ENCODE measurements at places on chromosomes 3 and 15.

DNA sequence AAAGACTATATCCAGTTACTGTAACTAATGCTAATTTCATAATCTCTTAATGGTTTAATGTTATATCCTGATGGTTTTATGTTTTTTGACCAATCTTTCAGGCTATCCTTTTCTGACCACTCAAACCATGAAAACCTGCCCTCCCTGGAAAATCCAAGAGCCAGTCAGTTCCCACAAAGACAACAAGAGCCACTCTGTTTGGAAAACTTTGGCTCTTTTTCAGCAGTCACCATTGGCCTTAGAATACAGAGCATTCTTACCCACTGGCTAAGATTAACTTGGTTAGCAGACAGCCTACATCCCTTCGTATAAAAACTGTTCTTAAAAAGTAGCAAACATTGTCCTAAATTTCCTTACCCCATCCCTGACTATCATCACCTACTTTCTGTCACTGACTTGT lies 32.9 kb downstream of the ALCAM start:
- no peak for DNase-seq

GRCh38 chr3:51964521-51964920 lies 2.7 kb downstream of the PCBP4 start:
- DNase-seq, result no peak

DNA sequence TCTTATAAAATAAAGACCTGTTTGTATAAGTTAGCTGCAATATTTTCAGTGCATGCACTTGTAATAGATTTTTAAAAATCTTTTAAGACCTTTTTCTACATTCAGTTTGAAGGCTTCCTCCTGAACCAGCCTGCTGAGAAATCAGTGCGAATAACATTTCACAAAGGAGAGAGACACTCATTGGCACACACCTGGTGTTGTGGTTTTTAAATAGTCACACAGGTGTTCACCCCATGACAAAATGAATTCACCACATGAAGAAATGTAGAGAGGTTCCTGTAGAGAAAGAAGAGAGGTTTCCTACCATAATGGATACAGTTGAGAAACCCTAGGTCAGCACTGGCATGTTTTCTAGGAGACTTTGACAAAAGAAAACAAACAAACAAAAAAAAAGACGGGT lies 237.3 kb downstream of the CNTN6 start:
- no peak for DNase-seq

DNA sequence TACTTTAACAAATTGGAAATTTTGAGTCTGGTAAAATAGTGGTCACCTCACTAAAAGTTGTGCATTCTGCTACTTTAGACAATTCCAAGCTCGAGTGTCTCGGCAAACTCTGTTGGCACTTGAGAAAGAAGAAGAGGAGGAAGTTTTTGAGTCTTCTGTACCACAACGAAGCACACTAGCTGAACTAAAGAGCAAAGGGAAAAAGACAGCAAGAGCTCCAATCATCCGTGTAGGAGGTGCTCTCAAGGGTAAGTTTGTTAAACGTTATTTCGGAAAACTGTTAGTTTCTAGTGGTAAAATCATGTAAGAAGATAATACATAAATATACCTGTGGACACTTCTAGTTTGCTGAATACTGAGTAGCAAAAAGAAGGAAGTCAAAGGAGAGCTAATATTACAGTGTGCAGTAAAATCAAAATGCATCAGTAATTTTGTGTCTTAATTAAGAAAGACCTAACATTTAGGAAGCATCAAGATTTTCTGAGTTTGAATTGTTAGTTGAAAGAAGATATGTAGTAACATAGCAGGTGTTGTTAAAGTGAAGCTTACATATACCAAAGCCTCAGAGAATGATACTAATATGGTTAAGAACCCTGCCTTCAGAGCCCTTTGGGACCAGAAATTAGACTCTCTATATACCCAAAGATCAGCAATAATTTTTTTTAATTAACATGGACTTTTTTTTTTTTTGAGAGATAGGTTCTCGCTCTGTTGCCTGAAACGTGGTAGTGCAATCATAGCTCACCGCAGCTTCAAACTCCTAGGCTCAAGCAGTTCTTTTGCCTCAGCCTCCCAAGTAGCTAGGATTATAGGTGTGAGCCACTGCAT lies 23.0 kb downstream of the BUB1B start:
- DNase-seq, result no peak

DNA sequence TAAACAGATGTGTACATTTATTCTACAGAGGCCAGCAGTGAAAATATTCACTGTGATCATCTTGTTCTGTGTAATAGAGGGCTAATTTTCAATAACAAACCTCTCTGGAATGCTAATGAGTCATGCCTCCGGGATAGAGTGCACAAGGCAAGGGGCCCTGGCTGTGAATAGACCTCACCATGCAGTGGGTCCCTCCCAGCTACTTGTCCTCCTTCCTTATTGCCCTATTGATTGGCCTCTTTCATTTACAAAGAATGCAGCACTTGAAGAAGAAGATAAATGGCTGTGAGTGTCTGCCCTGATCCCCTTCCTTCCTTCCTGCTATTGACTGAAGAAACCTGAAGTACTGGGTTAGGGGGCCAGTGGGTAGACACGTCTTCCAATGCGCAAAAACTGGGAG lies 436.3 kb downstream of the WDR72 start:
- no peak for DNase-seq

- no peak for DNase-seq
Measured at GRCh38 chr3:160686955-160687535, 10.1 kb downstream of the ARL14 start.

DNA sequence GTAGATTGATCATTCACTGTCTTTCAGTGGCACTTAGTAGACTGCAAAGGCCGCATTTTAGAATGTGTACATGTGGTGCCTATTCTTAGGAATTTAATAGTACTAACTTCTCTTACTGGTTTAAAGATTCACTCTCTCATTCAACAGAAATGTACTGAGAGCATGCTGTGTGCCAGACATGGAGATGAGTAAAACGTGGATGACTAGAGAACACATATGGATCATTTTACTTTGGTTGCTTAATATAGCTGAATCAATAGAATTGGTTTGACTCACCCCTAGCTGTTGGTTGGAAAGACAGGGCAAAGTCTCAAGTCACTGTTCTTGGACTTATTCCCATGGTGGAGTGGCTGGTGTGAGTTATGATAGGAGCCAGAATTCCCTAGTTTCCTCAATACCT lies 109.1 kb upstream of the TNFAIP8L3 start:
- DNase-seq, result no peak

DNA sequence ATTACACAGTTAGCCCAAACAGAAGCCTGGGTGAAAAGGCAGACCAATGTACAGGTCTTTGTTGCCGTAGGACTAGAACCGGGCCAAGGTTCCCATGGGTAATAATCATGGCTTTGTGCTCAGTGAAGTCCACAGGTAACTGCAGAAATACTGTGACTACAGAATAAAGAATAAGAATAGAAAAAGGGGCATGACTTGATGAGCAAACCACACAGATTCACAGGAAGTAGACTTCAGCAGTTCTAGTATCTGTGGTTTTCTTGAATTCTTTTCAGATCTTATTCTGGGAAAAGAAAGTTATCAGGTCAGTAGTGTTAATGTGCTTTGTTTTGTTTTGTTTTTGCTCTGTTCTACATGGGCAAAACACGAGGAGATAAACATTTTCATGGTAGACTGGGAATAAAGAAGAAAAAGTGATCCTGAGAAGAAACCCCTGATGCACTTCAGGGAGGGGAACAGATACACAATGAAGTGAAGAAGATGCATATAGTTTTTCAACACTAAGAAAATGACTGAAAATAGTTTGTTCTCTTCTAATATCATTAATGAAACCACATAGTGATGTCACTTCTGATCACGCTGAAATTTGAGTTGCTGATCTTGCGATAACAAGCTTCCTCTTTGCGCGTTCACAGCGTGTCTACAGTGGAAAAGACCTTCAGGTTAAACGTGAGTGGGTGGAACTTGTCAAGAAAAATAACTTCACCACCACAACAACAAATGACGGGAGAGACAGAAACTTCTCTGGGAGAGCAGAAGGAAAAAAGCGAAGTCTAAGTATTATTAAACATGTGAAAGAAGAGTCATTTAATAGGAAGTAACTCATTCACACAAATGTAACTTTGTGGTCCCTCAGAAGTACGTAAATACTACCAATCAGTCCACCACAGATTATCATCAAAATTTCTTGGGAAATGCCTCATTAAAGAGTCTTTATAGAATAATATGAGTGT lies 315.8 kb upstream of the SATB1 start:
- DNase-seq, result peak; percentile 80

DNA sequence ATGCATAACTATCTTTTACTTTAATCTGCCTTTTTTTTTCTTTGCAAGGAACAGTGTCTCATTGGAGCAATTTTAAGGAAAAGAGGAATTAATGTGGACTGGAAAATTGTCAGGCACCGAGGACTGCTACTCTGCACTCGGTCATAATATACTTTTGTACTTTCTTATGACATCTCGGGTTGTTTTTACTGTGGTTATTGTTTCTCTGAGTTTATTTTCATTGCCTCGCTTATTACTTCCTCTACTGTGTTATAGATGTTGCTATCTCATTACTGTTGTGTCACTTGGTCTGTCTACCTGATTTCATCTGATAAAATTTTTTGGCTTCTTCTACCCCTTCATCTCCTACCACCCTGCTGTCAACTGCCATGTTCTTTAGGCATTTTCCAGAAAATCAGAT lies 213.5 kb upstream of the POU1F1 start:
- no peak for DNase-seq

DNA sequence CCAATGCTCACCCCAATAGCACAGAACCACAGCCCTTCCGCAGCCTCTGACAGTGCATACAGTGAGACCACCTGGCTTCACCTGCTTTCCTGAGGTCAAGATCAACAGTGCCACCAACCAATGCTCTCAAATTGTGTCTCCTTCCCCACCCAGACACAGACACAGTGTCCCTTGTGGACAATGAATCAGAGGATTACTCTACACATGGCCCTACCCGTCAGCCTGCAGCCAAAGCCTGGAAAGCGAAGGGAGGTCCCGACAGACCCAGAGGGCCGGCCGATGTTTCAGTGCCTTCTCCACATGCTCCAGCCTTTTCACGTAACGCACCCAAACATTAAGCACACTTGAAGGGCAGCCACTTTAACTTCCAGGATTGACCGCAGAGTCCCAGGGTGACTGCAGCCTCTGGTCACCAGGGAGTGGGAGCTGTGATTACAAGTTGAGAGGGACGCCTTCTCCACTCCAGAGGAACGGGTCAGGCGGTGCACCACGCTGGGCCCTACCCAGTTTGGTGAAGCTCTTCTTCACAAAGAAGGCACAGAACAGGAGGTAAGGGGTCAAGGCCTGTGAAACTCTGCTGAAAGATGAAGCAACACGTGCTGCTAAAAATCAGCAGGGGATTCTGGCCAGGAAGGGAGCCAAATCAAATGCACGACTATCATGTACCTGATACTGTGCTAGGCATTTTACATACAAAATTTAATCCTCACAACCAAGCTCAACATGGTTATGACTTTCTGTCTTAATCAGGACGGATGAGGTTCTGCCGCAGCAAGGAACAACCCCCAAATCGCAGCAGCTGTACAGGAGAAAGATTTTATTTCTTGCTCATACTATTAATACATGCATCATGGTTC lies 17.2 kb downstream of the KLHL25 start:
- no peak for DNase-seq

DNA sequence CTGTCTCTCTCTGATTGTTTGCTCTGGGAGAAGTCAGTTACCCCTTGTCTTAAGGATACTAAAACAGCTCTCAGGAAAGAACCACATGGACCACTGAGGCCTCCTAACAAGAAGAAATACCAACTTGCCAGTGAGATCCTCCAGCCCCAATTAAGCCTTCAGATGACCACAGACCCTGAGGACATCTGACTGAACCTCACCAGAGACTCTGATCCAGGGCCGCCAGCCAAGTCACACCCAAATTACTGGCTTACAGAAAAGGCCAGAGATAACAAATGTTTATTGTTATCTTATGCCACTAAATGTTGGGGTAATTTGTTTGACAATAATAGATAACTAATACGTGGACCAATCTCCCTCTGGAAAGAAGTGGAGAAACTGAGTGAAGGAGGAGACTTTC lies 40.2 kb downstream of the SLC12A8 start:
- no peak for DNase-seq

DNA sequence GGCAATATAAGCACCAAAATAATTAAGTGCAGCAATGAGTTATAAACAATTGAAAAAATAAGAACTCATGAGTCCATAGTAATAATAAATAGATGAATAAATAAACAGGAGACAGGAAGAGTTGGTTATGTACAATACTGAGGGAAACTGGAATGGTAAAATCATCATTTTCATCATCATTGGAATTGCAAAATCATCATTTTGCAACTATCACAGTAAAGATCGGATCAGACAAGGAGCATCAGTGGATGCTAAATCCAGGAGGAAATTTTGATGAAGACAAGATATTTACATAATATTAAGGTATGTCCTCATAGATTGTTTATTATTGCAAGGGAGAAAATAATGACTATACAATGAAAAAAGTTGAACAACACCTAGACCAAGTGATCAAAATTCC lies 38.8 kb upstream of the ACAN start:
- no peak for DNase-seq

DNA sequence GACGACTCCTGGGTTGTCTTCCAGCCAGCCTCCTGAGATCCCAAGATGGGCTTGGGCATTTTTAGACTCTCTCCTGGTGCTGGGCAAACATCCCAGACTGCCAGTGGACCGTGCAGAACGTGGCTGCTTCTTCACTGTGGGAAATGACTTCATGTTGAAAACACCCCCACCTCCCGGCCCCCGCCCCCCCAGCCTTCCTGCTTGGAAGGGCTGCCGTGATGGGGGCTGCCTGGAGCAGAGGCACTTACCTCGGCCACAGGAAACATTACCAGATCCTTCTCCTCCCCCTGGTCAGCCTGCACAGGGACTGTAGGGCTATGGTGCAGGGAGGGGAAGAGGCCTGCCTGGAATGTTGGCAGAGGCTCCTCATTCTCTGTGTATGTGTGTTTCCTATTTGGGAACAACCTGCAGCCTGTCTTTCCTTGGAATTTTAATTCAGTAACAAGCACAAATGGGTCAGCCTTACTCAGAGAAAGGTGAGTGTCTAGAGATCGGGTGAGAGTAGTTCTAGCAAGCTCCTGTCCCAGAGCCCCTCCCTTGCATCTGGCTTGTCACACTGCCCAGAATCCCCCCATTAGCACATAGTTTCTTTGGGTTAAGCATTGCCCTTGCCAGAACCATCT lies 90.8 kb downstream of the ANP32A start:
- no peak for DNase-seq

GRCh38 chr15:60408463-60408981 lies 10.7 kb upstream of the ANXA2 start:
- DNase-seq, result peak; percentile 69

DNA sequence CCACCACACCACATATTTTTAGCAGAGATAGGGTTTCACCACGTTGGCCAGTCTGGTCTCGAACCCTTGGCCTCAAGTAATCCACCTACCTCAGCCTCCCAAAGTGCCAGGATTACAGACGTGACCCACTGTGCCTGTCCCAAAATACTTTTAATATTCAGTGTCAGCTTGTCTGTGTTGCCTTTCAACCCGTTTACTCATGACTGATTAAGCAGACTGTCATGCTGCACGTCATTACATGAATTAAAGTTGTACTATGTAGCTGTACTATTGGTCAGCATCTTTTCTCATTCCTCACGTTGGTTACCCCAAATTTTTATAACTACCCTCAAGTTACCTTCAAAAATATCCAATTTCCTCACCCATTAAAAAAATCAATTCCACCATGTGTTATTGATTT lies 48.7 kb upstream of the GADL1 start:
- DNase-seq, result no peak

Data from CD4-positive, CD25-positive, alpha-beta regulatory T cell (primary cell).